Activated effector memory CD4-positive, alpha-beta T cell treated with Interleukin-2 at 50 U/mL for 16 hours (primary cell): ENCODE measurements at places on chromosomes 16 and 17.

GRCh38 chr17:31967648-31968047, 30.8 kb downstream of the SUZ12 start:
- DNase-seq = no peak

DNA sequence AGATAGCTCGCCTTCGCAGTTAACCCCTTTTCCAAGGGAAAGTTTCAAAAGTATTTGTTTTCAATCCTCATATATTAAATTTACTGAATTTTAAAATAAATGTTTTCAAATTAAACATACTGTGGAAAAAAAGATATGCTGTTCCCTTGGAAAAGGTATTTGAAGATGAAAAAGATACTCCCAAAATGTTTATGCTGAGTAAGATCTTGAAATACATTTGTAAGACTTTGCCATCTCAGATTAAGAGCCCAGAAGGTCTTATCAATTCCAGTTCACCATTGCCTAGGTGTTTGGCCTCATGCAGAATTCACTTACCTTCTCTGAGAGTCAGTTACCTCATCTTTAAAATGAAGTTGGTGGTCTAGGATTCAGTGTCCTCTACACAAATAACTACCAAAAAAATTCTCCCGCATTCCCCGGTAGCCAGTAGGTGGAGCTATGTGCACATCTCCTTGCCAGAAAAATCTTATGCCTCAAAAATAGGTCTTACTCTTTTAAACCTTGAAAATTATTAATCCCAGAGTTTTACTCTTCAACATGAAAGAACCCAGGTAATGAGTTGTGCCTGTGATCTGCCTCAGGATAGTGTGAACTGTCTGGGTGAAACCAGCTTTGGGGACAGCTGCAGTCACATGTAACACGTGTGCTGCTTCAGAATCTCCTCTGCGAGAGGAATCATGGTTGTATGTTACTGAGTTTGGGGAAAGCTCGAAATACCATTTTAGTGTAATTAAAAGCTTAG, 178.3 kb downstream of the MRTFB start:
- peak; percentile 10 for DNase-seq

DNA sequence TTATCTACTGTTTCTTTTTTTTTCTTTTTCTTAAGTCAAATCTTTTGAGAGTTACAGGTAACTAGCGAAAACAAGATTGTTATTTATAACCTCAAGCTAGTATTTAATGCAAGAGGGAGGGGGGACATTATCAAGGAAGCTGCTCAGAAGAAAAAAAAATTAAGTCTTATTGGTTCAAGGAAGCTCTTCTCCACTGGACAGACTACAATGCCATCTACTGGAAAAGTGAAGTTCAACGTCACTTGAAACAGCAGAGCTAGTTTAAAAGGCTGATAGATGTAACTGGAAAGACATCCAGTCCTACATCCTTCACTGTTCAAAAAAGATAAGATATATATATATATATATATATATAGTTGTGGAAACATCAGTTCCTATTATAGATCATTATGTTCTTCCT, 418.0 kb upstream of the PSMD7 start:
- no peak for DNase-seq

- DNase-seq = no peak
These were observed 10.9 kb upstream of the CCL8 start for GRCh38 chr17:34308371-34308770.

GRCh38 chr16:68417711-68418301, 30.5 kb downstream of the SMPD3 start:
- peak; percentile 80 for DNase-seq

DNA sequence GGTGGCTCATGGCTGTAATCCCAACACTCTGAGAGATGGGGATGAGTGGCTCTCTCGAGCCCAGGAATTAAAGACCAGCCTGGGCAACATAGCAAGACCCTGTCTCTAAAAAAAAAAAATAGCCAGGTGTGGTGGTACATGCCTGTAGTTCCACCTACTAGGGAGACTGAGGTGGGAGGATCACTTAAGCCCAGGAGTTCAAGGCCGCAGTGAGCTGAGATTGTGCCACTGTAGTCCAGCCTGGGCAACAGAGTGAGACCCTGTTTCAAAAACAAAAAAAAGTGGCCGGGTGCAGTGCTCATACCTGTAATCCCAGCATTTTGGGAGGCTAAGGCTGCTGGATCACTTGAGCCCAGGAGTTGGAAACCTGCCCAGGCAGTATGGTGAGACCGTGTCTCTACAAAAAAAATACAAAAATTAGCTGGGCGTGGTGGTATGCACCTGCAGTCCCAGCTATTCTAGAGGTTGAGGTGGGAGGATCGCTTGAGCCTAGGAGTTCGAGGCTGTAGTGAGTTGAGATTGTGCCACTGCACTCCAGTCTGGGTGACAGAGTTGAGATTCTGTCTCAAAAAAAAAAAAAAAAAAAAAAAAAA, 3.0 kb downstream of the C16orf54 start:
- DNase-seq = no peak

DNA sequence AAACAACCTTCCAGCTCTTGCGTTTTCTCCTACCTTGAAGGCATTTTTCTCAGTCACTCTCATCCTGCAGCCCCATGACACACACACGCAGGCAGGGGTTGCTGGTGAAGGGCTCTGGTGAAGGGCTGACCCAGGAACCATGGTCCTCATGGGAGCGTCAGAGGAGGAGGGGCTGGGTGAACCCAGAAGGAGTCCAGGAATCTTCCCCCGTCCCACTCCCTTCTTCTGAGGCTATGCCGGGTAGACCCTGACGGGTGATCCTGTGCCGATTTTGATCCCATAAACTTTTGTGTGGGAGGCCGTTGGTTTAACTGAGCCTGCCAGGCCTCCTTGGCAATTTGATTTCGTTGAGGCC, 278.4 kb upstream of the FOXF1 start:
- DNase-seq = no peak

- no peak for DNase-seq
These were observed 22.1 kb downstream of the PMFBP1 start for GRCh38 chr16:72149676-72150464.

- no peak for DNase-seq
These were observed 77.1 kb upstream of the TBC1D3K start for GRCh38 chr17:37847102-37847501.

- DNase-seq = peak; percentile 86
These were observed at the start of gene DHX40 for GRCh38 chr17:59565171-59565958. Gene DHX40, plus strand, starts transcription at chr17:59565610. Its CDS starts 62 bp downstream, at chr17:59565672.

DNA sequence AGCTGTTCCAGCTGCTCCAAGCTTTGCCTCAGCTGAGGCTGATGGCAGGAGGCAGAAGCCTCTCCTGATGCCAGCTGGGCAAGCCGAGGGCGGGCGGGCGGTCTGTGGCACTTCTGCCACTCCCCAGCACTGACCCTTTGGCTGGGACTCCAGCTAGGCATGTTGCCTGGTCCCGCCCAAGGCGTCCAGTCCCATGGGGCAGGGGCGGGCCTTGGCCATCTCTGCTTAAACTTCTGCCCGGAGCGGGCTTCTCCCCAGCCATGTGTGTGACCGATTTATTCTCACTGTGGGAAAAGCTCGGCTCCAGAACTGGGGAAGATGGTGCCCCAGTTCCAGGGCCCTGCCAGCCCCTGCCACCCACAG, 349.1 kb downstream of the SEC14L1 start:
- DNase-seq = no peak

GRCh38 chr16:3152027-3152276, 17.1 kb downstream of the ZNF213 start:
- DNase-seq = no peak

DNA sequence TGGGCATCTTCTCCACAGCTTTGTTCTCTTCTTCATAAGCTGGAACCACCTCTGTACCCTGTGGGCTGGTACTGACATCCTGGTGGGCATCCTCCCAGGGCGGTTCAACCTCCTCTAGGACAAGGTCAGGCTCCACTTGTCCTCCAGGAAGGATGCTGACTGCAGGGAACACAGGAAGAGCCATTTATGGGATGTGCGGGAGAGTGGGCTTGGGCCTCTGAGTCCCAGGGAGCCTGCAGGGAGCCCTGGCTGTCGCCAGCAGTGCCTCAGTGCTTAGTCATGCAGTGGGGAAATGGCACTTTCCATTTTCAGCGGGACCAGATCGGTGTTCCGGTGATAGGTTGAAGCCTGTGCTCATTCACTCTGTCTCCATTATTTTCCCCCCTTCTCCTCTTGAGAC, 20.5 kb downstream of the CNGB1 start:
- no peak for DNase-seq

DNA sequence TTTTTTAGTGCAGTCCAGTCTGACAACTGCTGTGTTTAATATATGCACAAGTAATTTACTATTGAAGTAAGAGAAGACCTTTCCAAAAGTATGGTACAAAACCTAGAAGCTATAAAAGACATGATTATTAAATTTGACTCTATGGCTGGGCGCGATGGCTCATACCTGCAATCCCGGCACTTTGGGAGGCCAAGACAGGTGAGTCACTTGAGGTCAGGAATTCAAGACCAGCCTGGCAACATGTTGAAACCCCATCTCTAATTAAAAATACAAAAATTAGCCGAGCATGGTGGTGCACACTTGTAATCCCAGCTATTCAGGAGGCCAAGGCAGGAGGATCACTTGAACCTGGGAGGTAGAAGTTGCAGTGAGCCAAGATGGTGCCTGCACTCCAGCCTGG, 41.4 kb upstream of the VWA3A start:
- DNase-seq = no peak

GRCh38 chr17:82349287-82349701, 9.8 kb upstream of the TEX19 start:
- DNase-seq = no peak

DNA sequence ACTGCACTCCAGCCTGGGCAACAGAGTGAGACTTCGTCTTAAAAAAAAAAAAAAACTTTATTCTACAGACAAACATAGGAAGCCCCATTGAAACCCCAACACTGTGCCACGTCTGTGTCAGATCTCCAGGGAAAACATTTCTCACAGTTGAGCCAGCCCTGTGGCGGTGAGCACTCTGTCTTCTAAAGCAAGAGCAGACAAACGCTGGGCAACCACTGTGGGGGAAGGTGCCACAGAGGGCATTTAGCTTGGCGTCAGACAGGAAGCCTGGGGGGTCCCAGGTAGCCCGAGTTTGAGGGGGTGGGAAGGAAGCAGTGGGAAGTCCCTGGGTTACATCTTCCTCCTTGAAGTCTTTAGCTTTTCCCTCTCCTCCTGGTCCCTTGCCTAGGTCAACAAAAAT, 16.0 kb downstream of the C17orf100 start:
- no peak for DNase-seq
